ENCODE measurements at places on chromosomes 2 and 18.

- DNase-seq, result no peak
Observed at GRCh38 chr18:8996771-8997432, 105.6 kb upstream of the NDUFV2 start.

- DNase-seq, result no peak
Observed at GRCh38 chr2:3970791-3971651, 267.6 kb downstream of the DCDC2C start.

- no peak for DNase-seq
Observed at GRCh38 chr2:127641133-127641532, 4.8 kb upstream of the GPR17 start.

DNA sequence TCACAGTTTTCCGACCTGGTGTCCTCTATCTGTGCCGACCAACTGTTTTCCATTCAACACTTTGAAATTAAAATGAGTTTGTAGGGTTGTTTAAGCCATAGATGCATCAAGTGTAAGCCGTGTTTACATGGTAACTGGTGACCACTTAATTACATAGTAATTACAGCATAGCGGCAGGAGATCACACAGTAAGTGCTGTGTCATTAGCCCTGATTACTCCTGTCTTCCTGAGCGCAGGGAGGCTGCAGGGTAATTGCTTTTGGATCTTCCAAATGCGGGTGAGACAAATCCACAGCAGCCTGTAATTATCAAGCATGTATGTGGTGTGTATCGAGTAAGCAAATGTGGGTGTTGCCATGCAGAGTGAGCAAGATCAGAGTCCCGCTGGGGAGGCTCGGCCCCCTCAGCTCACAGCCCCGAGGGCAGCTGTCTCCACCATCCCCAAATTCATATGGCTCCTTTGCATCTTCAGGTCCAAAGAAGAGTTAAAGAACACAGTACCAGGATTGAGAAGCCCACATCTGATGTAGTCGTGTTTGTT, 71.5 kb upstream of the HDAC4 start:
- no peak for DNase-seq

- peak; percentile 25 for DNase-seq
Observed at GRCh38 chr2:227818675-227819397, 5.2 kb downstream of the CCL20 start.

DNA sequence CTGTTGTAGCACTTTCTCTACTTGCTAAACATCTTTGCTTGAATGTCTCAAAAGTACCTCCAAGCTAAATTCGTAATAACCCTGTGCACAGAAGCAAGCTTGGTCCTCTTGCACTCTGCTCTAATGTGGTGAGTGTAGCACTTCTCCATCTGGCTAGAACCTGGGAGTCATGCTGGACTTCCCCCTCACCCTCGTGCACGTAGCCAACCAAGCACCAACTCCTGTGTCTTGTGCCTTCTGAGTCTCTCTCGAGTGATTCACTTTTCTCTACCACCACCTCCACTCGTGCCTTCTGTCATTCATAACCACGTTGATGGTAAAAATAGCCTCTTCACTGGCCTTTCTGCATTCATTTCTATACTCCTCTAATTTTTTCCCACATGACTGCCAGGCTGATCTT, 91.9 kb upstream of the KCNE4 start:
- no peak for DNase-seq

DNA sequence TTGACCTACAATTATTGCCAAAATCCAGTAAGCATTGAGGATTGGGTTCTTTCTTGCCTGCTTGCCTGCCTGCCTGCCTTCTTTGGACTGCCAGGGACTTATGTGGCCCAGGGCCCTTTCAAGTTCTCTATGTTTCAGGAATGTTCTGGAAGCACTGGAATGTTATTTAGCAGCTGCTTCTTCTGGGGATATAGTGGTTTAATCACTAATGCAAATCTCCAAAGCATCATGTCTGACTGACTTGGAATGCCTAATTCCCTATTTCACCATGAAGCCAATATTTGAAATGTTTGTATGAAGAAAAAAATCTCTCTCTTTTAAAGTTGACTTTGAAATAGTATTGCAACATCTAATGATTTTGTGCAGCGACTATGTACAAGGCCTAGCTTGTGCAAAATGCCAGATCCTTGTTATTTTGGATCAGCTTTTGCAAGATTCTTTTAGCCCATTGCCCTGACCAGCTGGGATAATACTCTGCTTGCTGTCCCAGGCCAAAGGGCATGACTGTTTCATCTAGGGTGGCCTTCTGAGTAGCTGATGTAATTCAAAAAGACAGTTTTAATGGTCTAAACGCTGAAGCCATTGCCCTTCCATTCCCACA, 204.6 kb downstream of the RND3 start:
- DNase-seq, result no peak

- no peak for DNase-seq
Observed at GRCh38 chr2:205500065-205500464, 182.2 kb upstream of the NRP2 start.

- peak; percentile 60 for DNase-seq
Observed at GRCh38 chr2:61853086-61853846, 594 bp downstream of the FAM161A start.

- DNase-seq, result no peak
Observed at GRCh38 chr2:102239344-102239743, 52.5 kb downstream of the IL1RL2 start.

- no peak for DNase-seq
Observed at GRCh38 chr2:195026261-195026660, 630.8 kb upstream of the SLC39A10 start.

DNA sequence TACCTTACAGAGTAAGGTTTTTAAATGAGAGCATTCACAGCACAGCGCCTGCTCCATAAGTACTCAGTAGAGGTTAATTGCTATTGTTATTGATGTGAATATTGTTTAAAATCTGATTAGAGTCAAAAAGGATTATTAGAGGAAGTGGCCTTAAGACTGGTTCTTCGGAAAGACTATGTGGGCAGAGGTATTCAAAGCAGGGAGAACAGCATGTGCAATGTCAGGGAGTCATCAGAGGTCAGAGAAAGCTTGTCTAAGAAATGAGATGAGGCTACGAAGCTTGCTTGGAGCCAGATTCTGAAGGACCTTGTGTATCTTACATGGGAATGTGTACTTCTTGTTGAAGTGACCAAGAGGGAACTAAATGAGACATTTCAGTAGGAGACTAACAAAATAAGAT, 49.8 kb downstream of the PMS1 start:
- DNase-seq, result no peak

DNA sequence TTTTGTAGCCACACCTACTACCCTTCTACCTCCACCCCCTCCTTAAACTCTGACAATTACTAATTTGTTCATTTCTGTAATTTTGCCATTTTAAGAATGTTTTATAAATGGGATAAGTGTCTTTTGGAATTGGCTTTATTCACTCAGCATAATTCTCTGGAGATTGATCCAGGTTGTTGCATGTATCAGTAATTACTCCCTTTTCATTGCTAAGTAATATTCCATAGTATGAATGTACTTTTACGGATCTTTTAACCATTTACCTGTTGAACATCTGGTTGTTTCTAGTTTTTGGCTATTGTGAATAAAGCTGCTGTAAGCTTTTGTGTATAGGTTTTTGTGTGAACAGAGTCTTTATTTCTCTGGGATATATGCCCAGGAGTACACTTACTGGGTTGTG, 4.1 kb downstream of the GALNT1 start:
- no peak for DNase-seq

- DNase-seq, result no peak
Observed at GRCh38 chr2:128452024-128452411, 133.3 kb upstream of the HS6ST1 start.

DNA sequence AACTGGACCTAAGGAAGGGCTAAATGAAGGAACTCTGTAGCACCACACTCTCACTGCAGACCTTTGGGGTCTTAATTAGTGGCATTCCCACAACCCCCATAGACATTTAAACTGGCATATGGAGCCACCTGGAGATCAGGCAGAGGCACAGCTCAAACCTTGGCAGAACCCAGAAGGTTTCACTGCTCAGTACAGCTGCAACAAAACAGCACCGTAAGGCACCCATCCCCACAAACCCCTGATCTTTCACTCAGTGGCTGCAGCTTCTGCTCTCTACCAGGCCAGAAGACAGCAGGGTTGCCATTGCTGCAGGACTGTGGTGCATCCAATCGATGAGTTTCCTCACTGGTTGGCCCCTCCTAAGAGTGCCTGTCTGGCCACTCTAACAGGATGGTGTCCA, 361.6 kb upstream of the VRK2 start:
- no peak for DNase-seq

DNA sequence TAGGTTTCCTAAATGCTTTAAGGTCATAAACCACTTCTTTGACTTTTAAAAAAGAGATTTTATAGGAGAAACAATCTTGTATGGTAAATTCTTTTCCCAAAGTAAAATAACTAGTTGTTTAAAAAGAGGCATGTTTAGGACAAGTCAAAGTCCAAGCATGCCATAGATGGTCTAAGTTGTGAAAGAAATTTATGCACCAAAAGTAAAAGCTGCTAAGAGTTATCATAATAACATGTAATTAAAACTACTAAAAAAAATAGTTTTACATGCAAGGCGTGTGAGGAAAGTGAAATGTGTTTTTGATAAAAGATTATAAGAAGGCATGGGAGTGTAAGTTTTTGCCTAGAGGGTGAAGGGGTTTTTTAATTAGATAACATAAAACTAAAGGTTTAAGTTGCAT, 22.5 kb downstream of the FAM210A start:
- no peak for DNase-seq

GRCh38 chr18:55990186-55990585, 402.2 kb upstream of the TCF4 start:
- no peak for DNase-seq

DNA sequence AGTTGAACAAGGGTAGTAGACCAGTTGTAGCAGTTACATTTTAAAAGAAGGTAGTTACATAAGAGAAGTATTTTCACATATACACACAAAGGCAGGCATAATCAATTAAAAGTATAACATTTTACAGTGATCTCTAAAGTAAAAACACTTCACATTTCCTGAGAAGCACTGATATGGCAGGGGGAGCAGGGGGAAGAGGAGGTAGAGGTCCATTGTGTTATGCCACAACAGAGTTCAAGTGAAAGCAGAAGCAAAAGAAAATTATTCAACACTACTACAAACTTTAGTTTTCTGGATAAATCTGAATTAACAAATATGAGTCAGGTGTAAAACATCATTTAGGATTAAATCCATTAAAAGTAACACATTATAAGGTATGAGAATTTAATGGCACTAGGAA, 38.4 kb downstream of the ROCK1 start:
- no peak for DNase-seq
